PC-9 (cell line): ENCODE measurements at places on chromosomes 11 and 22. TPM values are rescaled to one million over a fixed set of nuclear protein-coding genes. Genes with fewer than 3 reads are reported as not detected.

- H3K27ac ChIP-seq: no peak overlapping the region
- H3K4me1 ChIP-seq: no peaks in the 10 kb centered on the region
- H3K27me3 ChIP-seq: no peaks in the 10 kb centered on the region
- DNase-seq: no peak
These were observed 11.0 kb upstream of the CCDC34 start for GRCh38 chr11:27373856-27374602.

- DNase-seq: no peak
- H3K27ac ChIP-seq: no peak overlapping the region
- H3K4me3 ChIP-seq: no peak overlapping the region
- H3K36me3 ChIP-seq: no peaks in the 10 kb centered on the region
- H3K4me1 ChIP-seq: no peaks in the 10 kb centered on the region
- H3K27me3 ChIP-seq: peaks cover 38% of the 10 kb centered on the region
These were observed 53.3 kb upstream of the PTPN5 start for GRCh38 chr11:18844753-18845367.

GRCh38 chr22:23245799-23246136 is 65.5 kb downstream of the BCR start:
- no peak for DNase-seq
- H3K4me3 ChIP-seq: no peak overlapping the region
- peaks cover 29% of the 10 kb centered on the region for H3K4me1 ChIP-seq
- H3K27me3 ChIP-seq: no peaks in the 10 kb centered on the region
- H3K27ac ChIP-seq: no peak overlapping the region

- H3K36me3 ChIP-seq: no peaks in the 10 kb centered on the region
- peak; percentile 9 for DNase-seq
- no peak overlapping the region for H3K27ac ChIP-seq
- H3K27me3 ChIP-seq: no peaks in the 10 kb centered on the region
These were observed 104.3 kb downstream of the GAB2 start for GRCh38 chr11:78313181-78313795.

GRCh38 chr11:76735841-76736240 is 47.3 kb upstream of the TSKU start:
- no peak overlapping the region for H3K27ac ChIP-seq
- H3K27me3 ChIP-seq: no peaks in the 10 kb centered on the region
- DNase-seq: no peak

DNA sequence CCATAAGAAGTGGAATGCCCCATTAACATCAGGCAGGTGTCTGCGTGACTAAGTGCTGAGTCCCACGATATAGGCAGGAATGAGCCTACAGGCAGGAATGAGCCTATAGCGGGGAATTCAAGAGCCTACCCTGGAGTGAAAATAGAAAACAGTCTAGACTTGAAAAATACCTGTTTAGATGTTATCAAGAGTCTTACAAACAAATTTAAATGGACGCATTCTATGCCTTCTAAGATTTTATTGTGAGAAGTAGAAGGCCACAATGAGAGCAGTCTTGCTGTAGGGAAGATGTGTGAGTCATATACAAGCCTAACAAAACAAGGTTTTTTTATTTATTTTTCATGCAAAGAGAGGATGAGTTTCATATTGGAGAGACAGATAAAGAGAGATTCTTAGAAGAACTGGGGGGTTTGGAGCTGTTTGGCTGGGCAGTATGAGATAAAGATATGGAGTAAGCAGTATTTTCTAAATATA is 200.8 kb upstream of the ZC3H12C start:
- H3K4me1 ChIP-seq: no peaks in the 10 kb centered on the region
- H3K4me3 ChIP-seq: no peak overlapping the region
- H3K27ac ChIP-seq: no peak overlapping the region
- no peaks in the 10 kb centered on the region for H3K27me3 ChIP-seq
- DNase-seq: no peak

DNA sequence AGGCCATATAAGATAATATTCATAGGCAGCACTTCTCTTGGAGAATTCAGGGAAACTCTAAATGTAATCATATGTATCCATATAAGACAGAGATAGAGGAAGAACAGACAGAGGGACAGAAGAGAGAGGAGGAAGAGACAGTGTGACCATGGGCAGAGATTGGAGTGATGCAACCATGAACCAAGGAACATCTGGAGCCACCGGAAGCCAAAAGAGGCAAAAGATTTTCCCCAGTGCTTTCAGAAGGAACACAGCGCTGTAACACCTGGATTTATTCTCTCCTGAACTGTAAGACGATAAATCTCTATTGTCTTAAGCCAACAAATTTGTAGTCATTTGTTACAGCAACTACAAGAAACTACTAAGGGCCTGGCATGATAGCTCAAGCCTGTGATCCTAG is 57.7 kb downstream of the GAB2 start:
- H3K4me3 ChIP-seq: no peak overlapping the region
- DNase-seq: no peak
- peaks cover 8% of the 10 kb centered on the region for H3K4me1 ChIP-seq

DNA sequence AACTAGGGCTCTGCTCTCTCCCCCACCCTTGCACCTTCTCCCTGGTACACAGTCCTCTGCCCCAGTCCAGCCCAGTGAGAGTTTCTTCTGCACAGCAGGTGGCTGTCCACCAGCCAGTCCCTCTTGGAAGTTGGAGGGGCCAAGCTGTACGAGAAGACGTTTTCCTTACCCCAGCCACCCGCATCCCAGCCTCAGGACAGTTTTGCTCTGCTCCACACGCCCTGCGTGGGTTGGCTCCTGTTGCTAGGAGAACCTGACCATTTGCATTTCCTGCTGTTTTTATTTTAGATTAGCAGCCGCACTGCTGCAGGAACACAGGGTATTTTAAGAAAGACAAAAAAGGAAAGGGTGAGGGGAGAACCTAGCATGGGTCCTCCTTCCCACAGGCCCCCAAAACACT is 17.6 kb upstream of the NRGN start:
- H3K36me3 ChIP-seq: no peaks in the 10 kb centered on the region
- H3K27ac ChIP-seq: no peak overlapping the region
- no peak for DNase-seq

DNA sequence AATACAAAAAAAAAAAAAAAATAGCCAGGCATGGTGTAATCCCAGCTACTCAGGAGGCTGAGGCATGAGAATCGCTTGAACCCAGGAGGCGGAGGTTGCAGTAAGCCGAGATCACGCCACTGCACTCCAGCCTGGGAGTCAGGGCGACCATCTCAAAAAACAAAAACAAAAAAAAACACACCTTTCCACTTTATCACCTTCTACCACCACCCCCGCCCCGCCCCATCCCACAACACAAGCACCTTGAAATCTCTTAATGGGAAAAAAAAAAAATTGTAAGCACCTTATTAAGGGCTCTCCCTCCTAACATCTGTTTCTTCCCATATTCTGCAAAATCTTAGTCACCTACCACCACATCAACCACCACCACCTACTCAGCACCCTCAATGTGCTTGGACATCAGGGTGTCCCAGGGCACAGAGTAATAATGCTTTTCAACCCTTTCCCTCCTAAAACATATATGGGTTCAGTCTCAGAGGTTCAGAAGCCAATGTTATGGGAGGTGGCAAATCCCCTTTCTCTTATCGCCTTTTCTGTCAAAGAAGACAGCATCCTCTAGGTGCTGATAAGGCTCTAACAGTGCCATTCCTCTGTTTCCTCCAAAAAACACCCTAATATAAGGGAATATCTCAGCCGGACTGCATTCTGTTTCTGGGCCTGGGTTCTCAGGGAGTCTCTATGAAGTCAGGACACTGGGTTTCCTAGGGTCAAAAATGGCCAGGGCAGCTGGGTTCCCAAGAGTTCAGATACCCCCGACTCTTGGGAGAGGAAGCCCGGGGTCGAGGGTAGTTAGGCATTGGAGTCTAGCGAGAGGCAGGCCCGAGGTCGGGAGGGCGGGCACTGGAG is 718 bp downstream of the INTS5 start:
- DNase-seq: no peak
- peak overlapping the region; percentile 96 for H3K4me3 ChIP-seq
- H3K27ac ChIP-seq: peak overlapping the region; percentile 75
- H3K4me1 ChIP-seq: peaks cover 15% of the 10 kb centered on the region
- H3K36me3 ChIP-seq: 0 out of 2 replicates have a peak, but pooled peaks cover 4% of the 10 kb centered on the region

DNA sequence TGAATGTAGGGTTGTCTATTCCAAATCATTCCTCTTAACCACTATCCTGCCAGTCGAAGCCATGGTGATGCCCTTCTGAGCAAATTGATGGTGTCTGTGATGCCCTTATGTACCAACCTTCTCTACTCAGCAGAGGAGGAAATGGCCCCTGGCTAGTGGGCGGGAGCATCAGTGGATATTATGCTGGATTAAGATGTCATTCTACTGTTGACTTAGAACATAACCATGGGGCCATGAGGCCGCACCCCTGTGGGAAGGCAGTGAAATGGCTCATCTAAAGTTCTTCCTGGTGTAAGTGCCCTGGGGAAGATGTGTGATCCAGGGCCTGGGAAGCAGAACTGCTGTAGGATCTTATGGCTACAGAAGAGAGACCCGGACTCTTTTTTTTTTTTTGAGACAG is 20.7 kb upstream of the P2RY2 start:
- no peak overlapping the region for H3K4me3 ChIP-seq
- H3K36me3 ChIP-seq: no peaks in the 10 kb centered on the region
- peak overlapping the region; percentile 99 for H3K27ac ChIP-seq
- H3K4me1 ChIP-seq: peaks cover 100% of the 10 kb centered on the region

XKR3 gene
- total RNA-seq: not detected in 2 replicates

PSMA1 gene
- 92.2 and 143 TPM in 2 replicates for total RNA-seq
